ENCODE measurements at places on chromosomes 1 and 21. TPM values are rescaled to one million over a fixed set of nuclear protein-coding genes. Genes with fewer than 3 reads are reported as not detected.

DNA sequence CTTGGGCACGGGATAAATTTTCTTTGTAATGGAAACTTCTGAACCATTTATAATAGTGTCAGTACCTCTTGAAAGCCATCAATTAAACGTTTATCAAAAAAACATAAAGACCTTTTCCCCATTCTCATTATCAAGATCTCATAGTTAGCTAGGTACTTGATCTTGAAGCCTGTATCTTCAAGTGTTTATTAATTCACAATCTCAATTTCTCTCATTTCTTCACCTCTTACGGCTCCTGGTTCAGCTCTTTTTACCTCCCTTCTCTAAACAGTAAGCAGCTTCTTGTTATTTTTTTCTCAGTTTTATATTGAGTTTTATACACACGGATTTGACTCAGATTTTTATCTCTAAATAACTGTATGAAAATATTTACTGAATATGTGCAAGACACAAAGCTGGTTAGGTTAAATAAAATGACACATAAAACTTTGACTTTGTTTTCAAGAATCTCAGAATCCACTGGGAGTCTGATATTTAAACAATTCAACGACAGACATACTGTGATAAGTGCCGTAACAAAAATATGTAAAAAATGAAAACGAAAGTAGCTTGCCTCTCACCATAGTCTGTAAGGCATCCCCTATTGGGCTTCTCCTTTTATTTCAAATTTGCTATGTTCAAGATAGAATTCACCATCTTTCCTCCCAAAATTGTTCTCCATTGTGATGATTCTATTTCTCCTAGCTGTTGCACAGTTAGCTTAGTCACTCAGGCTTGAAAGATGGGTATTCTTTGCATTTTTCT, 411.6 kb upstream of the ZRANB2 start:
- no peaks in the 10 kb centered on the region for H3K27me3 ChIP-seq
- H3K4me3 ChIP-seq = no peak overlapping the region
- no peaks in the 10 kb centered on the region for H3K4me1 ChIP-seq

- no peaks in the 10 kb centered on the region for H3K27me3 ChIP-seq
- DNase-seq = no peak
- peaks cover 3% of the 10 kb centered on the region for H3K36me3 ChIP-seq
- H3K4me1 ChIP-seq = peaks cover 21% of the 10 kb centered on the region
- H3K27ac ChIP-seq = no peak overlapping the region
- no peak overlapping the region for H3K4me3 ChIP-seq
Observed at GRCh38 chr1:98675282-98675681, 13.8 kb downstream of the SNX7 start.

- no peaks in the 10 kb centered on the region for H3K27me3 ChIP-seq
- H3K27ac ChIP-seq = no peak overlapping the region
- H3K36me3 ChIP-seq = no peaks in the 10 kb centered on the region
- no peak for DNase-seq
- H3K4me1 ChIP-seq = no peaks in the 10 kb centered on the region
Observed at GRCh38 chr1:210489491-210489890, 160.8 kb downstream of the HHAT start.

DNA sequence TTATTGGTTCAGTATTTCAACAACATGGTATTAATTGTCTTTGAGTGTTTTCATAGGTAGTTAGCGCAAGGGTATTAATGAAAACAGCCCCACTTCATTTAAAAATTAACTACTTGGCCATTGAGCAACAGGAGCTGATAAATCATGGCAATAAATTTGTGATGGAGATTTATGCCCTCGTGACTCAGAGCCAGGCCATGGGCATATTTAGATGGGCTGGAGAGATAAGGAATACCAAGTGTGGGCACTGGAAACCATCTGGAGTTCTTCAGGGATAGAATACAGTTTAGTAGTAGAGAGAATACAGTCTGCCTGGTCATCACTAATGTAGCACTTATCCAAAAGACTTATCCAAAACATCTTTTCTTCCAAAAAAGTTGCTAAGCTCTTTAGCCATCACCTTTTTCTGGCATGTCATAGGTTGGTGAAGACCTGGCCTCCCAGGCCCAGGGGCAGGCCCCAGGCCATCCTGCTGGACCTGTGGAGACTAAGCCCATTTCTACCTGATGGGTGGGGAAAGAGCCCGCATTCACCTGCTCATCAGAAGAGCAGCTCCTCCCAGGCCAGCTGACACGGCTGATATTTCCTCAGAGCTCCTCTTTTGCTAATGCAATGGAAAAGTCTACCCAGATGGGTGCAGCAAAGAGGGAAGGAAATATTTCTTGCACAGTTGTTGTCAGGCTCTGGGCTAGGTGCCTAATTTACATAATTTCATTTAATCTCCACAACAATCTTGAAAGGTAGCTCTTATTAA, 238.0 kb downstream of the TM2D1 start:
- no peaks in the 10 kb centered on the region for H3K27me3 ChIP-seq
- no peak overlapping the region for H3K4me3 ChIP-seq
- H3K36me3 ChIP-seq = no peaks in the 10 kb centered on the region
- H3K4me1 ChIP-seq = no peaks in the 10 kb centered on the region
- H3K27ac ChIP-seq = no peak overlapping the region
- DNase-seq = peak; percentile 68

GRCh38 chr21:41593760-41594138, 85.8 kb upstream of the TMPRSS2 start:
- no peak for DNase-seq
- no peak overlapping the region for H3K4me3 ChIP-seq
- no peak overlapping the region for H3K27ac ChIP-seq
- H3K27me3 ChIP-seq = peaks cover 9% of the 10 kb centered on the region
- no peaks in the 10 kb centered on the region for H3K36me3 ChIP-seq
- no peaks in the 10 kb centered on the region for H3K4me1 ChIP-seq

- no peak for DNase-seq
- peaks cover 13% of the 10 kb centered on the region for H3K4me1 ChIP-seq
- no peaks in the 10 kb centered on the region for H3K27me3 ChIP-seq
- no peak overlapping the region for H3K4me3 ChIP-seq
- no peaks in the 10 kb centered on the region for H3K36me3 ChIP-seq
Observed at GRCh38 chr1:222040121-222040805, 298.4 kb upstream of the DUSP10 start.

GRCh38 chr1:9505143-9505542, 34.1 kb upstream of the SLC25A33 start:
- DNase-seq = no peak
- H3K36me3 ChIP-seq = no peaks in the 10 kb centered on the region
- H3K4me3 ChIP-seq = no peak overlapping the region
- no peaks in the 10 kb centered on the region for H3K27me3 ChIP-seq
- H3K4me1 ChIP-seq = no peaks in the 10 kb centered on the region

DNA sequence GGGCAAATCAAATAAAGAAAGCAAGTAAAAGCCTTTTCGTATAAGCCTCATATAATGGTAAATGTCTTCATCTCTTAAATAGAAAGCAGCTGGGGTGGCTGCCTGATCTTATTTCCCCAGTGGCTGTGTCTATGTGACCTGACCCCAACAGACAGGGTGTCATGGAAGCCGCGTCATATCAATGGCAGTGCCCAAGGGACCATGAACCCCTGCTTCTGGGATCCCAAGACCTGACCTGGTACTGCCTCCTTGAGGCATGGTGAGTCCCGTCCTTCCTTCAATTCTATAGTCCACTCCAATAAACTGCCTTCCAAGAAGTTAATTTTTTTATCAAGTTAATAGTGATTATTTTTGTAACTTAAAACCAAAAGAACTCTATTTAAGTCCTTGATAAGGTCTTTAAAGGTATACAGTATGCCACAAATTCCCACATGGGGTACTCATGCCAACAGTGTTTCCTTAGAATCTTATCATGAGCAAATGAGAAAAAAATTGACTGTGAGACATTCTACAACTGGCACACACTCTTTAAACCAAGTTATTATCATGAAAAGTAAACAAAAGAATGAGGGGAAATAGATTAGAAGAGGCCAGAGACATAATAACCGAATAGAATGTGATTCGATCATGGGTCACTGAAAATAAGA, 104.6 kb downstream of the ADSS2 start:
- no peak overlapping the region for H3K4me3 ChIP-seq
- H3K27me3 ChIP-seq = no peaks in the 10 kb centered on the region
- DNase-seq = no peak
- H3K4me1 ChIP-seq = peaks cover 16% of the 10 kb centered on the region

DNA sequence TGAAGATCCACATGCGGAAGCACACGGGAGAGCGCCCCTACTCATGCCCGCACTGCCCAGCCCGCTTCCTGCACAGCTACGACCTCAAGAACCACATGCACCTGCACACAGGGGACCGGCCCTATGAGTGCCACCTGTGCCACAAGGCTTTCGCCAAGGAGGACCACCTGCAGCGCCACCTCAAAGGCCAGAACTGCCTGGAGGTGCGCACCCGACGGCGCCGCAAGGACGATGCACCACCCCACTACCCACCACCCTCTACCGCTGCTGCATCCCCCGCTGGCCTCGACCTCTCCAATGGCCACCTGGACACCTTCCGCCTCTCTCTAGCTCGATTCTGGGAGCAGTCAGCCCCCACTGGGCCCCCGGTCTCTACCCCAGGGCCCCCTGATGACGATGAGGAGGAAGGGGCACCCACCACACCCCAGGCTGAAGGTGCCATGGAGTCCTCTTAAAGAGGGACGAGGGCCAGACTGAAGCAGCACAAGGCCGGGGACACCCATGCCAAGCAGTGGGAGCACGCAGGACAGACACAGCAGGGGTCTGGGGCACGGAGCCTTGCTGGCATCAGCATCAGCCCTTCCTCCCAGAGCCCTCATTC, 13.7 kb downstream of the ZBTB7B start:
- no peak overlapping the region for H3K27ac ChIP-seq
- no peaks in the 10 kb centered on the region for H3K4me1 ChIP-seq
- H3K36me3 ChIP-seq = peaks cover 22% of the 10 kb centered on the region
- DNase-seq = no peak

DNA sequence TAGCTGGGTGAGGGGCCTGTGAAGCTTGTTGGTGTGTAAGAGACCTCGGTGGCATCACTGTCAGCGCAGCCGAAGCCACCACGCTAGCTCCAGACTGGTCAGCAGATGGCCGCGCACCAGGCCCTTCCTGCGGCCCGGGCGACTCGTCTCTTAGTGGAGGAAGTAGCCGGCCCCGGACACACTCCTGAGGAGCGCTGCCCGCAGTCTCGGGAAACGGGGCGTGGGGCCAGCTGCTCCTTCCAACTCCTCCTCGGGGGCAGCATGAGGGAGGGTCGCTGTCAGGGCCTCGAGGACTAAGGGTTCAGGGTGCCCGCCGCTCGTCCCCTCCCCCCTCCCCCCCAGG, 20.4 kb downstream of the H3-3A start:
- H3K27ac ChIP-seq = peak overlapping the region; percentile 82
- no peaks in the 10 kb centered on the region for H3K36me3 ChIP-seq
- no peaks in the 10 kb centered on the region for H3K4me1 ChIP-seq
- peak overlapping the region; percentile 64 for H3K4me3 ChIP-seq

DNA sequence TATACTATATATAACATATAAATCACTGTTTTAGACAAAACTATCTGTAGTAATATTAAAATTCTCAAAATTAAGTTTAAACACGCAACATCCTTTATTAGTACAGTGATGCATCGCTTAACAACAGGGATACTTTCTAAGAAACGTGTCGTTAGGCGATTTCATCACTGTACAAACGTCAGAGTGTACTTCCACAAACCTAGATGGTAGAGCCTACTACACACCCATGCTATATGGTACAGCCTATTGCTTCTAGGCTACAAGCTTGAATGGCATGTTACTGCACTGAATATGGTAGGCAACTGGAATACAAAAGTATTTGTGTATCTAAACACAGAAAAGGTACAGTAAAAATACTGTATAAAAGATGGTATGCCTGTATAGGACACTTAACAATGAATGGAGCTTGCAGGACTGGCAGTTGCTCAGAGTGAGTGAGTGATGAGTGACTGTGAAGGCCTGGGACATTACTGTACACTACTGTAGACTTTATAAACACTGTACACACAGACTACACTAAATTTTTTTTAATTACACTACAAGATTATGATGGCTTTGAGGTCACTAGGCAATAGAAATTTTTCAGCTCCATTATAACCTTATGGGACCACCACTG, 10.5 kb downstream of the FOXJ3 start:
- H3K27ac ChIP-seq = no peak overlapping the region
- no peak overlapping the region for H3K4me3 ChIP-seq
- DNase-seq = no peak
- peaks cover 39% of the 10 kb centered on the region for H3K4me1 ChIP-seq
- H3K36me3 ChIP-seq = peaks cover 2% of the 10 kb centered on the region
- H3K27me3 ChIP-seq = no peaks in the 10 kb centered on the region

GRCh38 chr1:162206300-162206699, 136.8 kb downstream of the NOS1AP start:
- H3K27ac ChIP-seq = no peak overlapping the region
- H3K4me1 ChIP-seq = peaks cover 5% of the 10 kb centered on the region
- H3K27me3 ChIP-seq = no peaks in the 10 kb centered on the region
- H3K36me3 ChIP-seq = no peaks in the 10 kb centered on the region
- no peak overlapping the region for H3K4me3 ChIP-seq
- no peak for DNase-seq

GRCh38 chr1:77288275-77288674, 6.5 kb downstream of the AK5 start:
- H3K4me3 ChIP-seq = no peak overlapping the region
- peak; percentile 24 for DNase-seq
- H3K27ac ChIP-seq = peak overlapping the region; percentile 55
- peaks cover 7% of the 10 kb centered on the region for H3K36me3 ChIP-seq
- H3K27me3 ChIP-seq = no peaks in the 10 kb centered on the region
- H3K4me1 ChIP-seq = peaks cover 8% of the 10 kb centered on the region

DNA sequence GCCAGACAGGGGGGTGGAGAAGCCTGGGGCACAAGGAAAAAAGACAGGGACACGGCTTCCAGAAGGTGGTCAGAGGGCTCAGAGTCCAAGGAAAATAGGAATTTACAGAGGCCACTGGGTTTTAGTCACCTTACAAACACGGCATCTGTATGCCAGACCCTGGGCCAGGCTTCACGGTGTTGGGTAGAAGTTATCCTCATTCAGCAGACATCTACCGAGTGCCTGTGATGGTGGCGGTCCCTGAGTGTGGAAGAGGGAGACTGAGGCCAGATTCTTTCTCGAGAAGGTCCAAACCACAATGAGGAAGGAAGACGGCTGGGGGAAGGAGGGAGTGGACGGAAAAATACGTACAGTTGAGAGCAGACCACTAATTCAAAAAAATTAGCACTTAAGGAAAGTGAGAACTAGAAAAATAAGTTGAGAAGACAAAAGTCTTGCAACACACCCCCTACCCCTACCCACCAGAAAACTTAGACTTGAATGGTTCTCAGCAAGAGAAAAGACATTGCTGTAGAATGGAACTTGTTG, 864 bp upstream of the BTG2 start:
- H3K36me3 ChIP-seq = peaks cover 23% of the 10 kb centered on the region
- peaks cover 22% of the 10 kb centered on the region for H3K4me1 ChIP-seq
- peaks cover 2% of the 10 kb centered on the region for H3K27me3 ChIP-seq
- no peak for DNase-seq
- H3K27ac ChIP-seq = peak overlapping the region; percentile 72
- peak overlapping the region; percentile 33 for H3K4me3 ChIP-seq

Gene SLC45A3
- 4.6 TPM for polyA plus RNA-seq

Gene RAB42
- 5.5 TPM for polyA plus RNA-seq

Gene LCE1B
- polyA plus RNA-seq = not detected

Gene ALPL
- 1.3 TPM for polyA plus RNA-seq

Gene GNG12
- 41.2 TPM for polyA plus RNA-seq

Gene YBX1
- 592 TPM for polyA plus RNA-seq

Gene OR6K3
- not detected for polyA plus RNA-seq

Gene EPHA10
- 0.06 TPM for polyA plus RNA-seq

Gene MEGF6
- polyA plus RNA-seq = 7.6 TPM

Gene C1orf185
- not detected for polyA plus RNA-seq
